Stimulated activated CD8-positive, alpha-beta memory T cell treated with anti-CD3 and anti-CD28 coated beads, Interleukin-7, amount 100 ng/mL, for 24 hours (primary cell): ENCODE measurements at places on chromosomes 12 and 14.

DNA sequence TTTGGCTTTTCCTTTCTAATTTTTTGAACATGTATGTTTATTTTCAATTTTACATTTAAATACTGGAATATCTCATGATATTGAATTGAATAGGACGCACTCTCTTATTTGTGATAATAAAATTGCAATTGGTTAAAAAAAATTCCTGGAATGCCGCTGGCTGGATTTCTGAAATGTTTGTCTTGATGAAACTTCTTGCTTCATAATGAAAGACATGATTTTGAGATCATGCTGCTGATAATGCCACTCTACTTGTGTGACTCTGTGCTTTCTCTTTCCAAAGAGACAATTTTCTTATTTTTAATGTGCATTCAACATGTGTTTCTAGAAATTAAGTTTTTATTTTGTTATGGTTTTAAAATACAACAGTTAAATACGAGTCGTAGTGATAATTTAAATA, 465.7 kb upstream of the FAR2 start:
- no peak for DNase-seq

DNA sequence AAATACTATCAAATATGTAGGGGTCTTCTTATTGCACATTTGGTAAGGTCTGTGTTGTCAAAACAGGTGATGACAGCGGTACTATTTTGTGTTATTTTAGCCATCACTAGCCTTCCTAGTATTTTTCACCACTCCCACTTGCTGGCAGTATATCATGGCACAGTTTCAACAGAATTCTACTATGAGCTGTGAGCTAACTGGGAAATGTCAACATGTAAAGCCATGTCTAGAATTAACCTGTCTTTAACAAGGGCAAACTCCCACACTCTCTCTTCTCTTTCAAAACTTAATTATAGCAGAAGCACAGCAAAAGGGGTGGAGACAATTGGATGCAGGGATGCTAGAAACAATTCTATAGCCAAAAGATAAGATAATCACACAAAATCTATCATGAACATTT, 253.4 kb downstream of the PAX9 start:
- no peak for DNase-seq

- DNase-seq, result no peak
Observed at GRCh38 chr12:13094367-13094766, 9.1 kb downstream of the GSG1 start.

DNA sequence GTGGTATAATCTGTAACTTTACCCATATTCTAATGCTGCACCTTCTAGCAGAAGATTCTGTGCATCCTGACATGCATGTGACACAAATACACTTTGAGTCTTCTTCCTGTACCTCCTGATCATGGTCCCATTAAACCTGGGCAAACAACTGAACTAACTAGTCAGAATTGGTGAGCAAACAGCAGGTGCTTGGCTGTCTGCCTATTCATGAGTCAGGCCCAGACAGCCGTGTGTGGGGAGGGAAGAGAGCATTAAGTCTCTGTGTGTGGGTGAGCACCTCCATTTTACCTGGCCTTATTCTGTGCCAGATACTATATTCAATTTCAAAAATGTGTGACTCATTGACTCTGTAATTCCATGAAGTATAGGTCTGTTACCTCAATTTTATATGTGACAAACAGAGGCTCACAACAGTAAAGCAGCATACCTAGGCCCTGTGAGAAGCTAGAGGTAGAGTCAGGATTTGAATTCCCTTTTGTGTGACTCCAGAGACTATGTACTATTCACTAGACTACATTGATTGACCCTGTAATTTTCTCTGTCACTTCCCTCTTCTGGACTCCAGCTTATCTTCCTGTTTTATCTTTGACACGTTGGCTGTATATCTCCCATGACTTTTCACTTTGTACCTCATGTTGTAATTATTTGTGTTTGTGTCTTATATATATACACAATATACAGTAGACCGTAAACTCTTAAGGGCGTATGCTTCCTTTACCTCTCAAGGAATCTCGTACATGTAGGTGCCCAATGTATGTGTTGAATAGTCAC, 32.2 kb downstream of the SUSD6 start:
- DNase-seq, result peak; percentile 45

GRCh38 chr12:131733874-131734273, 23.0 kb downstream of the SFSWAP start:
- DNase-seq, result no peak

GRCh38 chr12:123150275-123150743, 581 bp downstream of the PITPNM2 start:
- DNase-seq, result no peak

DNA sequence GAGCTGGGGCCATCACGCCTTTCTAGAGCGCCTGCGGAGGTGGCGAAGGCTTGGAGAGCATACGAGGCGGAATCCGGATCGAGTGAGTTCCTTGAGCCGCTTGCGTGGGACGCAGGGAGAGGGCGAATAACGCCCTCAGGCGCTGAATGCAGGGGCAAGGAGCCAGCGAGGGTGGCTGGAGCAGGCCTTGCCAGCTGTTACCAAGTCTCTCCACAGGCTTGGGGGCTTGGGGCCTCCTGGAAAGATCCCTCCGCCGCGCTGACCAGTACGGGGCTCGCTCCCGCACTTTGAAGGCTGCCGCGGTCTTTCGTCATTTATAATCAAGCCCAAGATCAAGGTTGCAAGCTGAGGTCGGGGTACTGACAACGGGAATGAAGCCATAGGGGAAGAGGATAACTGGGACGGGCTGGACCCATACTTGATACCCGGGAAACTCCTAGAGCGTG, 1.2 kb downstream of the FLRT2 start:
- DNase-seq, result no peak

GRCh38 chr12:12123036-12123604, 52.4 kb downstream of the BCL2L14 start:
- no peak for DNase-seq

DNA sequence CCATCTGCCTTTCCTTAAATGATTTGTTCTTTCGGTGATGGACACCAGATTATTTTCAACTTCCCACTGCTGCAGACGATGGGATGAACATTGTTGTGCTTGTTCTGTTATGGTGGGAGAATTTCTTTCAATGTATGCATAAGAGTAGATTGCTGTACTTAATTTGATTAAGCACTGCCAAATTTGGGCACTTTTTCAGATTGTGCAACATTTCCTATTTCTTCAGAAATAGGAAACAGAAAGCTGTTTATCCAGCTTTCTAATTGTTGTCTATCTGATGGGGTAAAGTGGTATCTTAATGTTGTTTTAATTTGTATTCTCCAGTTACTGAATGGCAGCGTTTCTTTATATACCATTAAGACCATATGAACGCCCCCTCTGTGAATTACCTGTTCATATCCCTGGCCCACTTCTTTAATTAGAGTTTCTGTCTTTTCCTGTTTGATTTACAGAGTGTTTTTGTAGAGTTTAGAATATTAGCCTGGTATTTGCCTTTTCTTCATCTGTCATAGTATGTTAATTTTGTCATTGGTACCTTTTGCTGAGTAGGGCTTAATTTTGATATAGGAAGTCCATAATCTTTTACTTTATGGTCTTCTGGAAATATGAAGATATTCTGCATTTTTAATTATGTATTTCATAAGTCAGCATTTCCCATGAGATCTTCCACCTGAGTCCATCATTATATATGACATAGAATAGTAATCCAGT, 59.6 kb downstream of the DIP2B start:
- DNase-seq, result no peak
